RPMI7951 (cell line): ENCODE measurements at places on chromosomes 3 and 15. TPM values are rescaled to one million over a fixed set of nuclear protein-coding genes. Genes with fewer than 3 reads are reported as not detected.

The FSIP1 gene
- 1.9 and 2.1 TPM in 2 replicates for total RNA-seq

The MCF2L2 gene
- 0.24 TPM in 1 of 2 replicates, not detected in the other for total RNA-seq

The RASL12 gene
- 0.39 and 0.48 TPM in 2 replicates for total RNA-seq

The CSPG5 gene
- total RNA-seq, result 0.48 and 1.9 TPM in 2 replicates

The PTX3 gene
- 12.7 and 13.5 TPM in 2 replicates for total RNA-seq

The EXD1 gene
- total RNA-seq, result not detected in 2 replicates

The CPLX3 gene
- not detected in 2 replicates for total RNA-seq

The RLBP1 gene
- total RNA-seq, result not detected in 2 replicates

The C3orf49 gene
- total RNA-seq, result not detected in 2 replicates

The TRPM1 gene
- not detected in 2 replicates for total RNA-seq

The DAZL gene
- not detected in 2 replicates for total RNA-seq

The TGM5 gene
- total RNA-seq, result not detected in 2 replicates

The ALDH1A3 gene
- total RNA-seq, result 158 and 217 TPM in 2 replicates

The LRRC34 gene
- 8.5 and 9.4 TPM in 2 replicates for total RNA-seq

The FBXO40 gene
- under 0.01 TPM in 2 replicates for total RNA-seq

The SEMA5B gene
- not detected in 2 replicates for total RNA-seq

The SI gene
- not detected in 2 replicates for total RNA-seq

The SLC24A1 gene
- total RNA-seq, result 3.8 and 4.1 TPM in 2 replicates

The SENP8 gene
- total RNA-seq, result 2.6 and 3.3 TPM in 2 replicates

The ADCY5 gene
- total RNA-seq, result 0.10 TPM in 1 of 2 replicates, not detected in the other

The UROC1 gene
- total RNA-seq, result not detected in 2 replicates

The ARHGEF26 gene
- total RNA-seq, result 2.2 and 3.3 TPM in 2 replicates

The TMEM108 gene
- 0.12 and 0.39 TPM in 2 replicates for total RNA-seq

The NRROS gene
- 1.6 and 2.7 TPM in 2 replicates for total RNA-seq

The RPSA gene
- total RNA-seq, result 2,327 and 2,841 TPM in 2 replicates

The KBTBD13 gene
- not detected in 2 replicates for total RNA-seq

The SHF gene
- 2.3 and 4.4 TPM in 2 replicates for total RNA-seq

The MITF gene
- total RNA-seq, result 4.0 and 4.3 TPM in 2 replicates

The SERINC4 gene
- total RNA-seq, result not detected in 2 replicates

The ALDH1L1 gene
- total RNA-seq, result not detected in 2 replicates

The BCHE gene
- 5.8 and 9.5 TPM in 2 replicates for total RNA-seq

The ZNF385D gene
- not detected in 2 replicates for total RNA-seq
